ENCODE measurements at places on chromosomes 4 and X. TPM values are rescaled to one million over a fixed set of nuclear protein-coding genes. Genes with fewer than 3 reads are reported as not detected.

DNA sequence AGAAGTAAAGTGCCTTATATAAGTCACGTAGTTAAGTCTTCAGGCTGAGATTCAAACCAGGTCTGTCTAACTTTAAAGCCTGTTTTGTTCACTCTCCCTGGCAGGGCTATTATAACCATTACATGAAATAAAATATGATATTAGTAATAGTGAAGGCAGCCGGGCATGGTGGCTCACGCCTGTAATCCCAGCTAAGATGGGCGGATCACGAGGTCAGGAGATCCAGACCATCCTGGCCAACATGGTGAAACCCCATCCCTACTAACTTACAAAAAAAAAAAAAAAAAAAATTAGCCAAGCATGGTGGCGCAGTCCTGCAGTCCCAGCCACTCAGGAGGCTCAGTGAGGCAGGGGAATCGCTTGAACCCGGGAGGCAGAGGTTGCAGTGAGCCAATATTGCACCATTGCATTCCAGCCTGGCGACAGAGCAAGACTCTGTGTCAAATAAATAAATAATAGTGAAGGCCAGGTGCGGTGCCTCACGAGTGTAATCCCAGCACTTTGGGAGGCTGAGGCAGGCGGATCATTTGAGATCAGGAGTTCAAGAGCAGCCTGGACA, 22.1 kb upstream of the SOWAHD start:
- no peak for DNase-seq

- DNase-seq, result no peak
Observed at GRCh38 chrX:37787423-37787869, 7.6 kb downstream of the CYBB start.

DNA sequence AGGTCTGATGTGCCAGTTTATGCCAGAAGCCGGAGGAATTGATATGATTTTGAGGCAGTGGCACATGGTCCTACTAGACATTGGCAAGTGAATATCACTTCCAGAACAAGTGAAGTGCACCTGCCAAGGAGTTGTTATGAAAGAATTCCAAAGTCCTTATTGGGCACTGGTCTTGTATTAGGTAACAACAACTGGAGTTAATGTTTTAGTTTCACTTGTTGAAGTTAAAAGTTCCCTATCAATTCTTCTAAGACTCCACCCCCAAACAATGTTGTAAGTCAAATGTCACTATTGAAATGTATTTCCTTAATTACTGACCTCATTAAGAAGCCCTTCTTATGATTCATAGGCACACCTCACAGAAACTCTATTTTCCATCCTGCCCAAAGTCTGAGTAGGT, 3.1 kb downstream of the TET2 start:
- no peak for DNase-seq

GRCh38 chr4:109691411-109691920, 11.8 kb downstream of the CASP6 start:
- no peak for DNase-seq

- DNase-seq, result no peak
Observed at GRCh38 chr4:140637836-140638235, 69.1 kb upstream of the UCP1 start.

Gene TIGD4
- polyA plus RNA-seq, result 1.4 TPM

DNA sequence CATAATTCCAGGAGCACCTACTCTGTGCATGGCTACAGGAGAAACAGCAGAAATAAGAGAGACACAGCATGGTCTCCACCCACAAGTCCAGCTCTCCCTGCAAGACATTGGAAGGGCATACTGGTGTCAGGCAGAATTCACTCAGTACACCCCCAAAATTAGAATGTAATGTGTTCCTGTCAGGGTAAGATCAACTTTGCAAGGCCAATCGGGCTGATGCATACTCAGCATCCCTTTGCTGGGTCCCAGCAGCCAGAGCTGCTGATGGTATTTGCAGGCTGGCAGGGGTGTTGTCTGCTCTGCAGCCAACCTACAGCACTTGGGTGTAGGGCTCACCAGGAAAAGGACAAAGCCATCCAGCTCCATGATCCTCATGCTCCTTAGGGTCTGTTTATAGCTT, 295.4 kb upstream of the STS start:
- DNase-seq, result no peak

- DNase-seq, result no peak
Observed at GRCh38 chrX:7570432-7571029, 272.4 kb upstream of the VCX start.

- no peak for DNase-seq
Observed at GRCh38 chr4:149709640-149710039, 106.0 kb downstream of the IQCM start.

Gene CTAG1A
- polyA plus RNA-seq, result not detected
